Type B pancreatic cell (in vitro differentiated cells): ENCODE measurements at places on chromosomes 5 and 9.
A peak's percentile ranks its signal among the peaks of the same experiment; 100 is the strongest.

DNA sequence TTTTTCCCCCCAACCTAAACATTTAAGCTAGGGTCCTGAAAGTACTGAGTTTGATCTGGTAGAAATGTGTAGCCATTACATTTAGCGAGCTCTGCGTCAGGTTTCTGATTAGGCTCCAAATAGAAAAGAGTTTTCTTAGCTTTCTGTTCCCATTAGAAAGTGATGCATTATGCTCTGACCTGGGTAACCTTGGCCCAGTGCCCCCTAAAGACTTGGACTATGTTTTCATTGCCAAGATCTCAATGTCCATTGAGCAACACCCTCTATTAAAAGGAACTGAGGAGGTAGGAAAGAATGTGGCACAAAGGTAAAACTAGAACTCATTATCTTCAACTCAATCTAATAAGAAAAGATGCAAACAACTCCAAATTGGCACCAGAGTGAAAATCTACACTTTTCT lies 358.9 kb upstream of the PCSK5 start:
- no peak for DNase-seq

DNA sequence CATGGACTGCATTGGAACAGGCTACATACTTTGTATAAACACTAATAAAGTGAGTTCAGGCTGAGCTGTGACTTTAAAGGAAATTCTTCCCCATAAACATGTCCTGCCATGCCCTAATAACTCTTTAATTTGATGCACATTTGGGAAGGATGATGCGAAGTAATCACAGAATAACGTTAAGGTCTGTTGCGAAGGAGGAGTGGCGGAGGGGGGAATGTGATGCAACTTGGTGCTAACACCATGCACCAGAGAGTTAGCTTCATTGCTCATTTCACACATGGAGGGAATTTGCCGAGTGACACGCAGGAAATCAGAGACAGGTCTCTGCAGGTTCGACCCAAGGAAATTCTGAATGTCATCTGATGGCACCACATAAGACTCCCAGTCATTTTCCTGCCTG lies 32.9 kb downstream of the SLIT3 start:
- no peak for DNase-seq

DNA sequence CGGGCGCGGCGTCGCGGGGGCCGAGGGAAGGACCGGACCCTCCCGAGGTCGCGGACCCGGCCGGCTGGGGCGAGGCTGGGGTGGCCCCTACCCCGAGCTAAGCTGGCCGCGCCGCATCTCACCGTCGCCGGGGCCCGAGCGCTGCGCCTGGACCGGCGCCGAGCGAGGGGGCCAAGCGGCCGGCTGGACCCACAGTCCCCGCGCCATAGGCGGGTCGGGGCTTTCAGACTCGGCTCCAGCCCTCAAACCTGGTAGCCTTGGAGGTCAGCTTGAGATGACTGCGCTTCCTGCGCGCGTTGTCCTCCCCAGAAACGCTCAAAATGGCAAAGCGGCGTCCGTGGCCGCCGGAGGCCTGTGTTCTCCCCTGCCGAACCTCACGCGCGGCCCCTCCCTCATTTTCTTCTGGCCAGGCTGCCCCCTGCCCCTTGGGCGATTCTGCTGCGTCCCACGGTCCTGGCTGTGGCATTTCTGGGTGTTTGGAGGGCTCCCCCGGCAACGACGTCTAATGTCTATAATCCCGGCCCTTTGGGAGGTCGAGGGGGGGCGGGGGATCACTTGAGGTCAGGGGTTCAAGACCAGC lies 8.7 kb upstream of the GRIN1 start:
- DNase-seq = no peak

GRCh38 chr5:69432412-69433206 lies 17.7 kb downstream of the MARVELD2 start:
- peak; percentile 18 for DNase-seq

- no peak for DNase-seq
These were observed 492.2 kb upstream of the ARRDC3 start for GRCh38 chr5:91875196-91875779.

GRCh38 chr5:128538250-128539037 lies 399 bp upstream of the FBN2 start:
- peak; percentile 91 for DNase-seq

DNA sequence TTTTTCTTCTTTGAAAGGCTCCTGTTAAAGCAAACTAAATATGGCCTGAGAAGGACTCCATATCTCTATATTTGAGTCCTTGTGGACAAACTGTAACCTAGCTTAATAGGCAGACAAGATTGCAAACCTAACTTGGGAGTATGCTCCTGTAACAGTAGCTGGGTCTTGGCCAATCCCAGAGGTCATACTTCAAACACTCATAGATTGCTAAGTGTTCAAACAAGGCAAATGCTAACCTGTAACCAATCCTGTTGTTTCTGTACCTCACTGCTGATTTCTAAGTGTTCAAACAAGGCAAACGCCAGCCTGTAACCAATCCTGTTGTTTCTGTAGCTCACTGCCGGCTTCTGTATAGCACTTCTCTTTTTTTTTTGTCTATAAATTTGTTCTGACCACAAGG lies 50.6 kb upstream of the CLK4 start:
- no peak for DNase-seq
